ENCODE measurements at places on chromosomes 6 and 20.

- no peak for DNase-seq
Observed at GRCh38 chr6:158322400-158322723, 10.1 kb downstream of the TULP4 start.

DNA sequence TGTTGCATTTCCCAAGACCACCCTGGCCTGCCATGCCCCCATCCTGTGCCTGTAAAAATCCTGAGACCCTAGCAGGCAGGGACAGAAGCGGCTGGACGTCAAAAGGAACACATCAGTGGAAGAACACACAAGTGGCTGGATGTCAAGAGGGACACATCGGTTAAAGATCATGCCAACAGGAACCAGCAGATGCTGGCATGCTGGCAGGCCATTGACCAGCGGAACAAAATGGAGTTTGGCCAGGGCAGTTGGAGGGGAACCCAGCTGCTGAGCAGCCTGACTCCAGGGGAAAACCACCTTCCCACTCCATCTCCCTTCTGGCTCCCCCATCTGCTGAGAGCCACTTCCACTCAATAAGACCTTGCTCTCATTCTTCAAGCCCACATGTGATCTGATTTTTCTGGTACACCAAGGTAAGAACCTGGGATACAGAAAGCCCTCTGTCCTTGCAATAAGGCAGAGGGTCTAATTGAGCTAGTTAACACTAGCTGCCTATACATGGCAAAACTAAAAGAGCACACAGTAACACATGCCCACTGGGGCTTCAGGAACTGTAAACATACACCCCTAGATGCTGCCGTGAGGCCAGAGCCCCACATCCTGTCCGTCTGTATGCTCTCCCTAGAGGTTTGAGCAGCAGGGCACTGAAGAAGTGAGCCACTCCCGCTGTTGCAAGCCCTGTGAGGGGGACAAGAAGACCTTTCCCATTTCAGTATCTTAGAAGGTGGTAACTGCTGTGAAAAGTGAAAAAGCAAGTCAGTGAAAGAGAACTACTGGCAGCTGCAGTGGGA is 4.2 kb upstream of the TSBP1 start:
- DNase-seq = no peak

GRCh38 chr6:32603888-32604287 is 14.2 kb upstream of the HLA-DRB1 start:
- no peak for DNase-seq

DNA sequence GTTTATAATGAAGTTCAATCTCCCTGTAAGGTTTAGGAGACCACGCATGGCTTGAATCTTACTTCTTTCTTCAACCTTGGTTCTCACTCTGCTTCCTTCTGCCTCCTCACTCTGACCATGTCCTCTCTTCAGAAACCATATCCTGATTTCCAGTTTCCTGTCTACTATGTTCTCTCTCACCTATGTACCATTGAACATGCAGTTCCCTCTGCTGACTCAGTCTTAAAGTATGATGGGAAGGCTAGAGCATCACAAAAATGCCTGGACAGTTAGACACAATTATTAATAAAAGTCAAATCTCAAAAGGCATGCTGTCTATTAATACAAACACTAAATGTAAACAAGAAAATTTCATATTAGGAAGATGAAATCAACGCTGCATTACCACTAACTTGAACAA is 151.6 kb downstream of the PRKN start:
- no peak for DNase-seq

DNA sequence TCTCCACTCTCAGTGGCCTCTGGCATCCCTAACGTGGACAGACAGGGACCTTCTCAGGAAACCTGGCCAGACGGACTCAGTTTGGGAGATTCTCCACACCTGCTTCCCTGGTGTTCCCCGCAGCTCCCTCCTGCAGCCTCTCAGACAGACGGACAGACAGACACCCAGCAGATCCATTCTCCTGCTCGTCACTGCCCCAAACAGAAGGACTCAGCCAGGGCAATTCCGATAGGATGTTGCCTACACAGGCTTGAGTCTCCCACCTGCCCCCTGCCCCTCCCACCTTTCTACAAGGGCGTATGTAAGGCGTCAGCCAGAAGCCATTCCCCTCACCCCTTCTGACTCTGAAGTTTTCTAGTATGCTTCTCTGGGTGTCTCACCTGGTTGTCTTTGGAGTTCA is 428 bp downstream of the CCM2L start:
- no peak for DNase-seq
